ENCODE measurements at places on chromosomes 1 and 21.

DNA sequence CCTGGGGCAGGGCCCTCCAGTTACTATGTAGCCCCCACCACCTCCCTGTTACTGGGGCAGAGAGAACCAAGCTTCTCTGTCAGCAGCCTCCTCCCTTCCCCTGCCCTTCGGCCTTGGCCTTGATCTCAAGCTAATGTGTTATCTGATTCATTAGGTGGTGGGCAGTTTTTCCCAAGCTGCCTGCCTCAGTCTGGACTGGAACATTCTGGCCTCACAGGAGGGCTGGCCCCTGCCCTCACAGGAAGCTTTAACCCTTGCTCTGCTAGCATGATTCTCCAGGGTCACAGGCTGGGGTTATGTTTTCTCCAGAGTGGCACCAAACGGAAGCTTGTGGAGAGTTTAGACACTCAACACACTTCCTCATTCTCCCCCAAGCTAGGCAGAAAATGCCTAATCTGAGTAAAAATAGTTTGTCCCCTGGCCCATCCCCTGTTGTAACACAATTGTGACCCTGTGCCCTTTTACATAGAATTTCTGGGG is 37.2 kb upstream of the SLC6A9 start:
- DNase-seq = no peak

- no peak for DNase-seq
These were observed 586 bp downstream of the COL24A1 start for GRCh38 chr1:86155807-86156565.

DNA sequence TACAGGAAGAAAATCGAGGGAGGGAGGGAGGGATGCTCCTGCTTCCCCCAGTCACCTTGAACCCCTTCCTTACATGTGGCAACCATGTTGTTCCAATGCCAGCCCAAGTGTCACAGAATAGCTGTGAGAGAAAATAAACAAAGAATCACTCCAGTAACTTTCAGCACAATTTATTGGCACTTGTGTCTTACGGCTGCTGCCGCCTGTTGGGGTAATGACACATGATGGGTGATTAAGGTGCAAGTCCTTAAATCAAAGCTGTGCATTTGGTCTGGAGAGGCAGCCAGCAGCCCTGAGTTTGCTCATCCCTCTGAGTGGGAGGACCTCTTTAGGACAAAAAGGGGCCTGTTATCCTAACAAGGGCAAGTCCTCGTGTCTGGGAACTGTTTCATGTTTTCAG is 377.7 kb downstream of the PCP4 start:
- no peak for DNase-seq

DNA sequence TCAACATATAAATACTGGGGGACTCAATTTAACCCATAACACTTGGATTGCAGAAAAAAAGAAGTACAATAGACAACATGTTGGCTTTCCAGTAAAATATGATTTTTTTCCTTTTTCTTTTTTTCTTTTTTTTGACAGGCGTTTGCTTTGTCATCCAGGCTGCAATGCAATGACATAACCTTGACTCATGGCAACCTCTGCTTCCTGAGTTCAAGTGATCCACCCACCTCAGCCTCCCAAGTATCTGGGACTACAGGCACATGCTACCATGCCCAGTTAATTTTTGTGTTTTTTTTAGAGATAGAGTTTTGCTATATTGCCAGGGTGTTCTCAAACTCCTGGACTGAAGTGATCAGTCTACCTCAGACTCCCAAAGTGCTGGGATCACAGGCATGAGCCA is 1512.0 kb upstream of the PRMT6 start:
- no peak for DNase-seq

DNA sequence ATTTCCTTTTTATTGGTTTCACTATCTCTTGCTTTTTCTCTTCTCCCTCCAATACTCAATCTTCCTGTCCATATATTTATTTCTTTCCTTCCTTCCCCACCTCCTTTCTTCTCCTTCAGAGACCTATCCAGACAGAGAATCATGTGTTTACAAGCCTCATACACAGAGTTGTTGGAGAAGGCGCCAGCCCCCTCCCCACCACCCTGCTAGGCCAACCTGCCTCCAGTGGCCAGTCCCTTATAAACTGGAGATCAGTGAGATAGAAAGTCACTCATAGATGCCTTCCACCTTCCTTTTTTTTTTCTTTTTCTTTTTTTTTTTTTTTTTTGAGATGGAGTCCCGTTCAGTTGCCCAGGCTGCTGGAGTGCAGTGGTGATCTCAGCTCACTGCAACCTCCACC is 53.3 kb downstream of the CD247 start:
- DNase-seq = no peak

DNA sequence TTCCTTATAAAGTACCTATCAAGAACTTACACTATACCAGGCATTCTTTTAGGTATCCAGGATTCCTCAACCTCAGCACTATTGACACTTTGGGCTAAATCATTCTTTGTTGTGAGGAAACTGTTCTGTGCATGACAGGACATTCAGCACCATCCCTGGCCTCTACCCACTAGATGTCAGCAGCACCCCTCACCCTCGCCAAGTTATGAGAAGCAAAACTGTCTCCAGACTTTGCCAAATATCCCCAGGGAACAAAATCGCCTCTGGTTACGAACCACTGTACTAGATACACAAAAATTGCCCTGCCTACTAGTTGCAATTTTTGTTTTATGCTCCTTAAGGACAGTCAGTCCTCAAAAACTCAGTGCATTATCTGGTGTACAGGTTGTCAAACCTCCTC is 35.7 kb downstream of the PALMD start:
- DNase-seq = no peak

GRCh38 chr1:71196685-71197084 is 115.8 kb upstream of the ZRANB2 start:
- DNase-seq = no peak

Measured in activated CD4-positive, alpha-beta T cell treated with anti-CD3 and anti-CD28 coated beads for 48 hours (primary cell).